ENCODE measurements at places on chromosomes 7 and 10. TPM values are rescaled to one million over a fixed set of nuclear protein-coding genes. Genes with fewer than 3 reads are reported as not detected.

GRCh38 chr10:70334526-70335245 lies 47.7 kb downstream of the LRRC20 start:
- DNase-seq: no peak

DNA sequence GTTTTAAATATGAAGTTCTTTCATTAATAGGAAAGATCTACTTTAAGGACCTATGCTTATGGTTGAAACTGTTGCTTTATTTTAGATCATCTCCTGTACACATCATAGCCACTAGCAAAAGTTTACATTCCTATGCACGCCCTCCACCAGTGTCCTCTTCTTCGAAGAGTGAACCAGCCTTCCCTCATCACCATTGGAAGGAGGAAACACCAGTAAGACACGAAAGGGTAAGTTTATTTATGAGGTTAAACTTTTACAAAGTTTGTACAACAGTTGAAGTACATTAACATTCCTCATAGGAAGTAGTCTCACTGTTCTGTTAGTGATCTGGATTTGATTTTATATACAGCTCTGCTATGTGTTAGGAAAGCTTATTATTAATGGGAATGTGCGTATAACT lies 16.9 kb downstream of the HBP1 start:
- DNase-seq: no peak

- no peak for DNase-seq
These were observed 10.7 kb upstream of the FHIP2A start for GRCh38 chr10:114810926-114811325.

DNA sequence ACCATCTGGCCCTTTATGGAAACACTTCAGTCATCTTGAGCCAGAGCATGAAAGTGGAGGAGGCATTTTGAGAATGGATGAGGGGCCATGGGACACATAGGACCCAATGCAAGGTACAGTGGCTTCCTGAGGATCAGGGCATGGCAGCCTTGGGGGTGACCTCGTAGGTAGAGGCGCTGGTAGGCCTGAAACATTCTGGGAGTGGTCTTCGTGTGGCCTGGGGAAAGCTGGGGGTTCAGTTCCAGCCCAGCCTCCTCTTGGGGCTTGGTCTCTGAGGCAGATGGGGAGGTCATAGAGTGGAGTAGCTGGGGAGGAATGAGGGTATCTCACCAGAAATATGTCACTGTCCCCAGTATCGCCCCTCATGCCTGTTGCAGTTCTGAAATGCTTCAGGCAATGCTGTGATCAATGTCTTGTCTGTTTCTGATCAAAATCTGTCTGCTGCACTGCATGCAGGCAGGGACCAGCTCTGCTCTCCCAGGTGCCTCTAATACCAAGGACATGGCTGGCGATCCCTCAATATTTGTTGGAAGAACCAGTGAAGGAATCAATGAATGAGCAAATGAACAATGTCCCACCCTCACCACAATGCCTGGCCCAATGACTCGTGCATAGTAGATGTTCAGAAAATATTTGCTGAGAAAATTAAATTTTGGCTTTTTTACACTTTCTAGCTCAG lies 90.9 kb downstream of the CHST15 start:
- DNase-seq: no peak

- no peak for DNase-seq
These were observed 14.4 kb upstream of the SRRM3 start for GRCh38 chr7:76187272-76187671.

GRCh38 chr10:43039624-43040481 lies 37.0 kb upstream of the RET start:
- DNase-seq: no peak

GRCh38 chr7:28408105-28408959 lies 4.0 kb upstream of the CREB5 start:
- DNase-seq: peak; percentile 33

The PMS2 gene
- total RNA-seq: 17.4 TPM

The GIMAP6 gene
- 0.48 TPM for total RNA-seq

The LLCFC1 gene
- total RNA-seq: not detected

The PALD1 gene
- total RNA-seq: 0.10 TPM

The MYH16 gene
- 1.1 TPM for total RNA-seq

The MMD2 gene
- not detected for total RNA-seq

The LIMK1 gene
- total RNA-seq: 49.9 TPM

The GJD4 gene
- not detected for total RNA-seq

The GDF2 gene
- not detected for total RNA-seq

The SGCE gene
- 164 TPM for total RNA-seq

The LIPF gene
- not detected for total RNA-seq
